ENCODE measurements at places on chromosomes 1 and 21. TPM values are rescaled to one million over a fixed set of nuclear protein-coding genes. Genes with fewer than 3 reads are reported as not detected.

Gene CYP4B1
- total RNA-seq: 0.59 TPM

Gene ATF6
- 22.5 TPM for total RNA-seq

Gene PRAMEF8
- not detected for total RNA-seq

Gene RHD
- 85.4 TPM for total RNA-seq

GRCh38 chr1:243956450-243956849 is 94.6 kb upstream of the ZBTB18 start:
- H3K27ac ChIP-seq: no peak overlapping the region
- no peak overlapping the region for H3K4me3 ChIP-seq
- no peaks in the 10 kb centered on the region for H3K4me1 ChIP-seq

DNA sequence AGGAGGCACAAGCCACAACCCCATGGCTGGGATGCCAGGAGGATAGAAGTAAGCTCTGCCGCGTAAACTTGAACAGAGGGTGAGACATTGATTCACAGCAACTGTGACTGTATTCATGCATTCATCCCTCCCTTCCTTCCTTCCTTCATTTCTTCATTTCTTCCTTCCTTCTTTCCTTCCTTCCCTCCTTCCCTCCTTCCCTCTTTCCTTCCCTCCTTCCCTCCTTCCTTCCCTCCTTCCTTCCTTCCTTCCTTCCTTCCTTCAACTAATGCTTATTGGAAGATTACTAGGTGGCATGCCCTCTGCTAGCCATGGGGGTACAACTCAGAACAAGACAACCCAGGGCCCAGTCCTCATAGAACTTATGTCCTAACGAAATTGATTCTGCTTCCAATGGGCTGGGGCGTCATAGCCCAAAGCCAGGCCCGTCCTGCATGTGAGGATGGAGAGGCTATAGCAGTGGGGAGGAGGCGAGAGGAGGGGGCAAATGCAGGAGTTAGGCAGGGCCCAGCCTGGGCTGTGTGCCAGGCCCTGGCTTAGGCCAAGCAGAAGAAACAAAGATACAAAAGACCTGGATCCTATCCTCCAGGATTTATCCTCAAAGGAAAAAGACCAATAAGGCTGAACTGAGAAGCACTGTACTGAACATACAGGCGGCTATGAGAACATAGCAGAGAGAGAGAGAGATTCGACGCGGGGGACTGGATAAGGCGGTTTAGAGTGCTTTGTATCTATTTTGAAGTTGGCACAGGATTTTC is 24.4 kb upstream of the PAXBP1 start:
- H3K36me3 ChIP-seq: no peaks in the 10 kb centered on the region
- no peak overlapping the region for H3K27ac ChIP-seq
- H3K4me1 ChIP-seq: no peaks in the 10 kb centered on the region

DNA sequence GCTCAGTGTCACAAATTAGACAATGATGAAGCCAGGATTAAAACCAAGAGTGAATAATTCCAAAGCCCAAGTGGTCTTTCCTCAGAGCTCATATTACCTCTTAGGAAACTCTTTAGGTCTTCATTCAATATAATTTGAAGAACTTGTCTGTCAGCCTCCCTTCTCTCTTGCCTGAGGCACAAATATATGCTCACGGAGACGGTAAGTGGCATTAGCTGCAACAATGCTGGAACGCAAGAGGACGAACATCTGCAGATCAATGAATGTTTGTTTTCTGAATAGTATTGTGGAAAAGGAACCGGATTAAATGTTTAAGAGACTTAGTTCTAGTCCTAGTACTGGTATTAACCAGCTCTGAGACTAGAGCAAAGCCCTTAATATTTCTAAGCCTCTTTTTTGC is 39.7 kb upstream of the LYST start:
- H3K27ac ChIP-seq: no peak overlapping the region
- no peaks in the 10 kb centered on the region for H3K36me3 ChIP-seq
- no peak overlapping the region for H3K4me3 ChIP-seq
- H3K27me3 ChIP-seq: no peaks in the 10 kb centered on the region

DNA sequence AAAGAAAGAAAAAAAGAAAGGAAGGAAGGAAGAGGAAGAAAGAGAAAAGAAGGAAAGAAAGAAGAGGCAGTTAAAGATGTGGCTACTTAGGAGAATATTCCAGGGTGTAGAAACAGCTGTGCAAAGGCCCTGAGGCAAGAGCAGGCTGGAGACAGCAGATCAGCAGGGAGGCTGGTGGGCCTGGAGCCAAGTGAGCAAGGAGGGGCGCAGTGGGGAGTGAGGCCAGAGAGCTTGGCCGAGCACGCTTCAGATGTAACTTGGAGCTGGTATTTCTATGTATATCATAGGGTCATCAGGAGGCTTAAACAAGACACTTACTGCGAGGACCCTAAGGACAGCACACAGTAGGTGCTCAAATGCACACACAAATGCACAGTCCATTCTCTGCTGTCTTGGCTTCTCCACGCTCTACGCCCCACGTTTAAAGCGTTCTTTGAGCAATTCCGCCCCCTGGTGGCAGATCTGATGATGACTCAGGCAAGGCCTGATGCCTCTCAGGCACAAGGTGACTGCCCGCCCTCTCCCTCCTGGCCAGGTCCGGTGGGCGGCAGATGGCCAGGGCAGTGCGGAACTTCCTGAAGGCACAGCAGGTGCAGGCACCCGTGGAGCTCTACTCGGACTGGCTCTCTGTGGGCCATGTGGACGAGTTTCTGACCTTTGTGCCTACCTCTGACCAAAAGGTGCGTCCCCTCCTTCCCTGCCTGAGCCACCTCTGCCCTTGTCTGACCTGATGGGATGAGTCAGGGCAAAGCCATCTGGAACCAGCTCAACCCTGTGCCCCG is 11.9 kb upstream of the PADI3 start:
- H3K27ac ChIP-seq: no peak overlapping the region
- no peaks in the 10 kb centered on the region for H3K27me3 ChIP-seq

DNA sequence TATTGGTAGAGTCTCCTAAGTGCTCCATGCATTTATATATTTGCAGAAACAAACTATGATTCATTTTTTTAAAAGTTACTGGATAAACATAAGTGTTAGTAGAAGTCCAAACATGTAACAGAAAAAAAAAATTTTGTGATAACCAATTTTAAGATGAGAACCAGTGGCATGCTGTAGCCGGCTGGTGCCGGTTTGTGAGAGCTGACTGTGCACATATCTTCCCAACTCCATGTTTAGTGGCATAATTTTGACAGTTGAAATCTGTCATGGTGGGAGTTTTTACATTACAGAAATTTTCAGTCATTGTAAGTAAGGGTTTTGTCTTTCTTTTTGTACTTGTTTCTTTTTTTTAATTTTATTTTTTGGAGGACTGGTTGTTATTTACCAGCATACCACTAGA is 141.2 kb downstream of the TTLL7 start:
- DNase-seq: no peak
- no peaks in the 10 kb centered on the region for H3K27me3 ChIP-seq
- no peak overlapping the region for H3K4me3 ChIP-seq
- no peaks in the 10 kb centered on the region for H3K36me3 ChIP-seq
- H3K4me1 ChIP-seq: peaks cover 6% of the 10 kb centered on the region

DNA sequence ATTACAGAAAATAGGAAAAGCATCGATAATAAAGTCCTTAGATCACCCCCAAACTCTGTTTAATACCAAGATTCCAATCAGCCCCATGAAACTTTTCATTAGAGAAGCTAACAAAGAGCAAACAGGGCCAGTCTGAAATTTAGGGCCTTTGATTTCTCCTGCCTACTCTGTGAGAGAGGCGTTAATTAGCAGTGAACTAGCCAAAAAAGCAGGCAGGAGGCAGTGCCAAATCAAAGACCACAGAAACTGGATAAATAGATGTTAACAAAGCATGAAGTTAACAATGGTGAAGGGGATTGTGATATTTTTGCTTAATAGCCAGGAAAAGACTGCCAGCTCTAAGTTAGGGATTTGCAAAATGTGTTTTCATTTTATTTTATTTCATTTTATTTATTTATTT is 11.2 kb downstream of the TAF5L start:
- H3K27me3 ChIP-seq: no peaks in the 10 kb centered on the region
- no peak for DNase-seq
- no peak overlapping the region for H3K4me3 ChIP-seq
- H3K4me1 ChIP-seq: no peaks in the 10 kb centered on the region

DNA sequence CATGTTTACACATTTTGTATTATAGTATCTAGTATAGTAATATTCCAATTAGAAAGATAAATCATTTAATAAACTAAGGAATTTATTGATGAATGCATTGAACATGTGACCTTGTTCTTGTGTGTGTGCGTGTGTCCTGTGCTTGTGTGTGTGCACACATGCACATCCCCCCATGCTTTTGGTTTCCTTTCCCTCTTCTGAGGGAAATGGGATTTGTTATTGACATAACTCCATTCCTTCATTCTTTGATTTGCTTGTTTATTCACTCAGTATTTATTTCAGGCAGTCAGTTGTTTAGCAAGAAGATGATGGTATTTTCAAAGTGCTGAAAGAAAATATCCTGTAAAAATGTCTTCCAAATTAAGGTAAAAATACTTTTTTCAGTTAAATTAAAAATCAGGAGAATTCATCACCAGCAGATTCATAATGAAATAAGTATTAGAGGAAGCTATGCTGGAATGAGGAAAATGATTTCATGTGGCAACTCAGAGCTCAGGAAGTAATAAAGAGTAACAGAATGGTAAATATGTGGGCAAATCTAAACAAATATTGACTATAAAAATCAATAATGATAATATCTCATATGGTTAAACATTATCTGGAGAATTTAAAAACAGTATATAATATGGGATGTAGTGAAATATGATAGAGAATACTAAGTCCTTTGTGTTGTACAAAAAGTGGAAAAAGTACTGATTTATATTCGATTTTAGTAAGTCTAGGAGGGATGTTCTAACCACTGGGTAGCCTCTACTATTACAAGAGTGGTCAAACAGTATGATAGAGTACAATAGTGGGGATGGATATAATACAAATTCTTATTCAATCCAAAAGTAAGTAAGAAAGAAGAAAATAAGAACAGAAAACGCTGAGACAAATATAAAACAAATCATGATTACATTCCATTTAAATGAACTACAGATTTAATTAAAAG is 35.2 kb upstream of the SIPA1L2 start:
- H3K36me3 ChIP-seq: no peaks in the 10 kb centered on the region
- H3K4me3 ChIP-seq: no peak overlapping the region
- H3K27ac ChIP-seq: no peak overlapping the region
- no peak for DNase-seq
- H3K4me1 ChIP-seq: peaks cover 5% of the 10 kb centered on the region

DNA sequence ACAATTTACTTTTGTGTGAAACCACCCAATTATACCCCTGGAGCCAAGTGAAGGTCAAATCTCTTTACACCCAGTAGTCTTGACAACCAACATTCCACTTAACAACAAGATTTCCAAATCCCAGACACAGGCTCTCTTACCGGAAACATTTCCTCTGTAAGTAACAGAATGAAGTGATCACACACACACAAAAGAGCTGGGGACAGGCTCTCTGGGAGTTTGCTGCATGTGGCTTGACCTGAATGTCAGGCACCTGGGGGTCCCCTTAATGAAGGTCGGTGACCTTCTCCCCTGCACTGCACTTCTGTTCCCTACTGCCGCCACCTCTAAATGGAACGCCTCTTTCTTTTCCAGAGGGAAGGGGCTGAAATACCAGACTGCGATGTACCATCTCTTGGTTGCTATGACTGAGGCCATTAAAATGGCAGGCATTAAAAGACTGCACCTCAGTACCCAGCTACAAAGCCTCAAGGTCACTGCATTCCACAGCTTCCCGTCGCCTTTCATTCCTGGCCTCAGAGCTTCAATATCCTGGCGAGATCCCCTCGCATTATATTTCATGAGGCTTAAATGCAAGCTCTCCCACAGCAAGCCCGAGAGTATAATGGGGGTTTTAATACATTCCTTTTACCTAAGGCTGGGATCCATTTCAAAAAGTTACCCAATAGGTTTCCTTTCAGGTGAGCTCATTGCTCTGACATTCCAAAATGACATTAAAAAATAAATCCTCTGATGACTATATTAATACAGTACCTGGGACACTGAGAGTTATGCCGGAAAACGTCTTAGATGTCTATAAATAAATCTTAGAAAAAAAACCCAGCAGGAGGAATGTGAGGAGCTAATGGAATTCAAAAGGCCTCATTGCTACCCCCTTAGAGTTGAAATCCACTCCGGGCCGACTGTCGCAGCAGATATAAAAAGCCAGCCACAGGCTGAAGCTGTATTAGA is 90.9 kb upstream of the DIRAS3 start:
- no peaks in the 10 kb centered on the region for H3K36me3 ChIP-seq
- peaks cover 27% of the 10 kb centered on the region for H3K4me1 ChIP-seq
- H3K27ac ChIP-seq: peak overlapping the region; percentile 10
- no peaks in the 10 kb centered on the region for H3K27me3 ChIP-seq
- no peak overlapping the region for H3K4me3 ChIP-seq
- DNase-seq: no peak

GRCh38 chr1:185271921-185272320 is 45.1 kb downstream of the IVNS1ABP start:
- no peak overlapping the region for H3K4me3 ChIP-seq
- H3K27ac ChIP-seq: no peak overlapping the region
- DNase-seq: no peak
- H3K27me3 ChIP-seq: no peaks in the 10 kb centered on the region
- no peaks in the 10 kb centered on the region for H3K36me3 ChIP-seq

DNA sequence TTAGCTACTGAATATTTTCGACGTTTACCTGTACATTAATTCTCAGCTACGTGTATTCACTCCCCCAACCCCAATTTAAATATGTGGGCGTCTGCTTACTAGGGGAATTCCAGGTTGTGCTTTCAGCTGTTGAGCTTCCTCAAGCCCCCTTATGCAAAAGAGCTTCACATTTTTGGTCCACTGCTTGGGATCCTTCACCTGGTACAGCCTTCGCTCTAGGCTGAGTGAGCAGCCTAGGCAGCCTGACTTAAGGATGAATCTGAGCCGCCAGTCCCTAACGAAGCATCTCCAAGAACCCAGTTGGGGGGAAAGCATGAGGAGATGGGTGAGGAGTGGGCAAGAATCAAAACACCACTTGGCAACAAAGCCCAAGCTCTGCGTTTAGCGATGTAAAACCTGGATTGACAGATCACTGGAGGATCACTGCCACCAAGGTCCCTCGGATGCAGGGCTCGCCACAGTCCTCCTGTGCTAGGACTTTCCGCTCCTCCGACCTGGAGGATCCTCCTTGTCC is 674 bp downstream of the BCL10 start:
- H3K27ac ChIP-seq: peak overlapping the region; percentile 92
- H3K4me3 ChIP-seq: peak overlapping the region; percentile 97
- H3K36me3 ChIP-seq: no peaks in the 10 kb centered on the region

- DNase-seq: no peak
- H3K4me1 ChIP-seq: no peaks in the 10 kb centered on the region
- H3K4me3 ChIP-seq: no peak overlapping the region
- H3K27ac ChIP-seq: no peak overlapping the region
These were observed 29.0 kb upstream of the COL16A1 start for GRCh38 chr1:31732751-31733289.

DNA sequence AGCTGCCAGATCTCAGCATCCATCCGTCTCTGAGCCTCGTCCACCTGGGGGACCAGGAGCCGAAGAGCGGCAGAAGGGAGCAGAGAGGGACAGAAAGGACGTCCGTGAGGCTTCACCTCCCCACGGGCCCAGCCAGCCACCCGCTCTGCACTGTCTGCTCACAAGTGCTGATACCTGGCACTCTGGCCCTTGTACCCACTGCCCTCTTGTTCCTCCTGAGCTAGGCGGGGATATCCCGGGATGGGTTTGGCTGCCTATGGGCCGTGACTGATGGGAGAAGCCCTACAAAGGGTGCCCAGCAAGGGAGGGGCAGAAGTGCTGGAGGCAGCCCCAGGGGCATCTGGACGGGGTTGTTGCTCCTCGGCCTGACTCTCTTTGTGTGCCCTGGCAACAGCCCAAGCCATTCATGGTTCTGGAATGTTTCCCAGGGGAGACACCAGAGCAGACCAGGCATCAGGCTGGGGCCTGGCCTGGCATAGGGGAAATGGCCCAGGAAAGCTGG is 57.6 kb downstream of the LDLRAD2 start:
- H3K4me3 ChIP-seq: no peak overlapping the region
- H3K27me3 ChIP-seq: no peaks in the 10 kb centered on the region
- H3K27ac ChIP-seq: no peak overlapping the region
- no peak for DNase-seq
- H3K36me3 ChIP-seq: peaks cover 4% of the 10 kb centered on the region
- no peaks in the 10 kb centered on the region for H3K4me1 ChIP-seq

Data from liver (tissue), 10 donors.